Dermis blood vessel endothelial cell (primary cell): ENCODE measurements at places on chromosomes 7 and 10. TPM values are rescaled to one million over a fixed set of nuclear protein-coding genes. Genes with fewer than 3 reads are reported as not detected.

Gene ARHGEF35
- total RNA-seq = under 0.01 and 0.23 TPM in 2 replicates

Gene PPP1R17
- not detected in 2 replicates for total RNA-seq

Gene TRPV5
- total RNA-seq = not detected in 2 replicates

Gene C7orf33
- total RNA-seq = not detected in 2 replicates

Gene TMEM26
- total RNA-seq = not detected in 2 replicates

Gene AQP1
- 9.2 and 147 TPM in 2 replicates for total RNA-seq

Gene ERCC6
- 14.5 and 16.0 TPM in 2 replicates for total RNA-seq

Gene OIT3
- 0.34 TPM in 1 of 2 replicates, not detected in the other for total RNA-seq

Gene ZNF398
- total RNA-seq = 8.7 and 8.8 TPM in 2 replicates

Gene PSTK
- total RNA-seq = 1.7 and 3.2 TPM in 2 replicates

Gene MMD2
- not detected in 2 replicates for total RNA-seq

Gene HOXA3
- total RNA-seq = 2.4 and 6.0 TPM in 2 replicates
